ENCODE measurements at places on chromosomes 4 and X.
A peak's percentile ranks its signal among the peaks of the same experiment; 100 is the strongest.

GRCh38 chr4:183136855-183137254 lies 37.8 kb downstream of the WWC2 start:
- DNase-seq: no peak

DNA sequence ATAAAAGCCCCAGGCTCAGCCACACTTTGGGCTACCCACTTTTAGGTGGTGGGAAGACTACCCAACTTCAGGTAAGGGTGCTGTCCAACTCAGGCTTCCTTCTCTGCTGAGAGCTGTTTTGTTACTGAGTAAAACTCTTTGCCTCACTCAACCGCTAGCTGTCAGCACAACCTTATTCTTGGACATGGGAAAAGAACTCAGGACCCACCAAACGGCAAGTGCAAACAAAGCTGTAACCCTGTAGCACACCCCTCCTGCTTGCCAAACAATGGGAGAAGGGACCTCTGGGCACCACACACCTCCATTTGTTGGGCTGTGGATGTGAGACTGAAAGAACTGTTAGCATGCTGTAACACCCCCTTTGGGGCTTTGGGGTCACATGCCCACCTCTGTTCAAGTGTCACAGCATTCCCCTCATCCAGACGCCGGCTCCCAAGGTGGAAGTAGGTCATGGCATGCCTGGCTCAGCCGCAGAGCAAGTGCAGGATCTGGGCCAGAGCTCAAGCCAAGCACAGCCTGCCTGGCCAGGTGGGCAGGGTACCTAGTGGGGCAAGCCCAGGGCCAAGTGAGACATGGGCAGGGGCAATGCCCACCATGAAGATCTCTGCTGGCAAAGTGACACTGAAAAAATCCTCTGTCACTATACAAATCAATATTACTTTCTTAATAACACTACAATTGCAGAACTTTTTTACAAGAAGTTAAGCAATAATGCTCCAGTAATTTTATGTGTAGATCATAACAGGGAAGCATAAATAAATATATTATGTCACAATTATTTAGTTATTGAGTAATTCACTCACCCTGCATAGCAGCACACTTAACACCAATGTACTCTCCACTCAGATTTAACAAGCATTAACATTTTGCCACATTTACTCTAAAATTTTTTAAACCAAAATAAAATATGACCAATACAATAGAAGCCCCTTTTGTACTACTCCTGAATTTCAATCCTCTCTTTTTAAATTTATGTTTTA lies 107.2 kb downstream of the TBCK start:
- DNase-seq: no peak

- no peak for DNase-seq
These were observed 118.3 kb downstream of the DNAAF6 start for GRCh38 chrX:107324493-107325310.

- no peak for DNase-seq
These were observed 1.4 kb downstream of the NDNF start for GRCh38 chr4:121070696-121071639.

DNA sequence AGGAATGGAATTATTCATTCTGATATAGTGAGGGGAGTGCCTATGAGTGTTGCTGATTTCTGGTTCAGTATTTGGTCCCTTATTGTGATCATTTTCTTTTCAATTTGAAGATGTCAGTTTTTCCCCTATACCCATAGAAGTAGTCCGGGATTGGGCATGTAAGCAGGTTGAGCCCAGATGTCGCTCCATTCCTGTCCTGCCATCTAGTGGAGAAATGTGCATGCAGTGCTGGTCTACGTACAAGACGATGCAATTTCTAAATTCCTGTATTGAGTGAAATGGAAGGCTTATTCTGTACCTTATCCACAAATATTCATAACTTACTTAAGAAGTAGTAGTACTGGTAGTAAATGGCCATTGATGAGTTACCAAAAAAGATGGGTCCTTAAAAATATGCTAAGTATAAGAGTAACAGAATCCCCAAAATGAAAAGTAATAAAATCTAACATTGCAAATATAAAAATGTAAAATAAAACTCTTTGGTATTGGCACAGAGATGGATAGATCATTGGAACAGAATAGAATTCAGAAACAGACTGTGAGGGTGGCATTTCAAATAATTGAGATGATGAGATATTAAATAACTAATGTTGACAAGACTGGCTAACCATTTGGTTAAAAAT lies 60.9 kb downstream of the UGT8 start:
- DNase-seq: peak; percentile 68

DNA sequence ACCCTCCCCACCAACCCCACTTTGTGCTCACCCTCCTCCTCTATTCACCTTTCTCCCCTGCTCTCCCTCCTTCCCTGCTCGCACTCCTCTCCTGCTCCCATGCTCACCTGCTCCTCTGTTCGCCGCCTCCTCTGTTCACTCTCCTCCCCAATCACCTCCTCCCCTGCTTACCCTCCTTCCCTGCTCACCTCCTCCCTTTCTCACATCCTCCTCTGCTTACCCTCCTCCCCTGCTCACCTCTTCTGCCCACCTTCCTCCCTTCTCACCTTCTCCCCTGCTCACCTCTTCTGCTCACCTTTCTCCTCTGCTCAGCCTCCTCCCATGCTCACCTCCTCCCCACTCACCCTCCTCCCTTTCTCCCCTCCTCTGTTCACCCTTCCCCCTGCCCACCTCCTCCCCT lies 357.2 kb downstream of the UNC5C start:
- DNase-seq: no peak

- DNase-seq: no peak
These were observed 685.5 kb downstream of the KCTD8 start for GRCh38 chr4:43763029-43763610.

- no peak for DNase-seq
These were observed 204.4 kb downstream of the PPARGC1A start for GRCh38 chr4:23685471-23685870.

DNA sequence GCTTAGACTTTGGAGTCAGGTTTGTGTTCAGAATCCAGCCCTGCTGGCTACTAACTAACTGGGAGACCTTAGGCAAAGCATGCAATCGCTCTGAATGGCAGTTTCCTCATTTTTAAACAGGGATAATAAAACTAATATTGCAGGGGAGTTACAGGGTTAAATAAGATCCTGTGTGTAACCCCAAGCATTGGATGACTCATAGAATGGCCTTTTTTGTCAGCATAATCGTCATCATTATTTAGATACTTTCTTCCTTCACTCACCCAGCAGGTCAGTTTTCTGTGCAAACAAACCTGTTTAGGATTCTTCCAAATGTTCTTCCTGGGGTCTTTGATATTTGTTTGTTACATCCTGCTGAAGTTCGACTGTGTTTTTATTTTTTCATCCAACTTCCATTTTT lies 208.2 kb downstream of the EVC2 start:
- no peak for DNase-seq

- DNase-seq: no peak
These were observed 144.6 kb upstream of the MAP3K15 start for GRCh38 chrX:19659929-19660328.

GRCh38 chrX:56248492-56248891 lies 16.3 kb downstream of the KLF8 start:
- peak; percentile 21 for DNase-seq

GRCh38 chr4:119479180-119479808 lies 149.3 kb downstream of the PDE5A start:
- no peak for DNase-seq

DNA sequence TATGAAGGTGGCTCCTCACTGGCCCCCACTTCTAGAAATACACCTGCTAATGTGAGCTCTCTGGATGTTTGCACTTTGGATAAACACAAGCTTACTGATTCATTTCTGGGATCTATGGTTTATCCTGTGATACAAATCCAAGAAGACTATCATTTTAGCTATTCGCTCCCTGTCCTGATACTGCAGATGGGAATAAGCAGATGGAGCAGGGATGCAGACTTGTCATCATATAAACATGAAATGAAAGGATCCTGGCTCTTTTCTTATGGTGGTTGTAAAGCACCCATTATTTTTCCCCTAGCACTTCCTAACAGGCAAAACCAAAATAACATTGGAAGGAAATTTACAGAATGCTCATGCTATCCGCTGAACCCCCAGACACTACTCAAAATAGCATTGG lies 162.9 kb upstream of the NOCT start:
- no peak for DNase-seq

DNA sequence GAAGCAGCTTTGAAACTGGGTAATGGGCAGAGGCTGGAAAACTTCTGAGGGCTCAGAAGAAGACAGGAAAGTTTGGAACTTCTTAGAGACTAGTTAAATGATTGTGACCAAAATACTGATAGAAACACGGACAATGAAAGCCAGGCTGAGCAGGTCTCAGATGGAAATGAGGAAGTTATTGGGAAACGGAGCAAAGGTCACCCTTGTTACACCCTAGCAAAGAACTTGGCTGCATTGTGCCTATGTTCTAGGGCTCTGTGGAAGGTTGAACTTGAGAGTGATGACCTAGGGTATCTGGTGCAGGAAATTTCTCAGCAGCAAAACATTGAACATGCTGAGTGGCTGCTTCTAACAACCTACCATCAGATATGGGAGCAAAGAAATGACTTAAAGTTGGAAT lies 50.8 kb upstream of the FBXW7 start:
- no peak for DNase-seq

DNA sequence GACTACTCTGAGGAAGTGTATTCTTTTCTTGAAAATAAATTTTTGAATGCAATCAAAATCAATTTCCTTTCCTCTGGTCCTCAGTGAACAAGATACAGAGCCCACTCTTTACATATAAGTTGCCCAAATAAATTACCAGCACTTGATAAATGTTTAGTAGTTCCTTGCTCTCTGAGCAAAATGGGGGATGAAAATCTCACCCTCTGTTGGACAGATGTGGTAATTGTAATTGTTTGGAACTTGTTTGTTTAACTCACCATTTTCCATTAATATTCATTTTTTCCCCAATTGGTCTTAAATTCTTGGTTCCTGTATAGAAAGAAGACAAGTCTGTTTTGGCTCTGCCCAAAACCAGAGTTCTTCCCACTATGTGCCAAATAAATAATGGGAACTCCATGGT lies 146.3 kb downstream of the LDB2 start:
- DNase-seq: no peak

GRCh38 chr4:125505621-125506020 lies 190.9 kb downstream of the FAT4 start:
- DNase-seq: no peak

DNA sequence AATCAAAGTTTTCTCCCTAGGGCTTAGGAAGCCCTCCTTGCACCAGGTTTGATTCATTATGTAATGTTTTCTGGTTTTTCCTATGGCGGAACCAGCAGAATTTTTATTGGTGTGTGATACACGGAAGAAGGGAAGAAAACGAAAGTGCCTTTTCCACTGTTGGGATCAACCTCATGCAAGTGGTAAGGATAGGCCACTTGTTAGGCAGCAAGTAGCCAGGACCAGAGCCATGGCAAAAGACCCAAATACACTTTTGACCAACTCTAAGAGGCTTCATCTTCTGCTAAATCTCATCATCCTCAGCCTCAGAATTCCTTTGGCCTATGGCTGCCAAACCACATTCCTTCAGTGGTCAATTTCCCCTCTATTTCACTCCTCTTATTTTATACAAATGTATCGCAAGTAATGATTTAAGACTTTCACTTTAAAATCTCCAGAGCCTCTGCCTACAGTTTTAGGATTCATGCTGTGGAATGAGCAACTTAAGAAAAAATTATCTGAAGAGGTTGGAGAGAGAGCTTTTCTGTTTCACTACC lies 21.2 kb downstream of the PPAT start:
- no peak for DNase-seq

DNA sequence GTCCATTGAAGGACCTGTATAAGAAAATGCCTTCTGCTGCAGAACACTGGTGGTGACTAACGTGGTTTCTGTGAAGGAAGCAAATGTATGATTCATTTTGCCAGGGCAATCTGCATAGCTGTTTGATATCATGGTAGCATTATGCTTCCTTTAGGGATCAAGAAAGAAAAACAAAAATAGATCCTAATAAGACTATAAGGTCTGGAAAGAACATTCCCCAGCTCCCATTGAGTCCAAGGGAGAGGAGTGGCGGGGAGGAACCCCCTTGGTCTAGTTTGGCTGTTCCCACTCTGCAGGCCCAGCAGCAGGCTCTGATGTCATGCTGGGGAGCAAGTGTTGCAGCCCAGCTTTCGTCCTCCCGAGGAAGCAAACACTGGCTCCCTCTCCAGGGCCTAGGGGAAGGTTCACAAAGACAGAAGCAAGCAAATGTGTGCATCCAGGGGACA lies 154.5 kb upstream of the GALNT7 start:
- peak; percentile 30 for DNase-seq

DNA sequence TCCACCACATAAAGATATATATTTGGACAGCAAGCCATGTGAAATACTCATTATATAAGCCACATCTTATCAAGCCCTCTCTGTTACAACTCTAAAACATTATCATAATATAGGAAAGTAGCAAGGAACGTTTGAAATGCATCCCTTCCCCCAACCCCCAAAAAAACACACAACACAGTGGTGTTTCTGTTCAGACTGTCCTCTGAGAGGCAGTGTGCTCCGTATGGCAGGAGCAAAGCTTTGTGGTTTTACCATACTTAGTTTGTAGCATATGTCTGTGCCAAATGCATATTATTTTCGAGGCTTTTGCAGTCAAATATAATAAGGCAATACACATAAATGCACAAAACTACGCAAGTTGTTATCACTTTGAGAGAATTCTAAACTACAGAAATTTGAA lies 194.2 kb downstream of the RAPGEF2 start:
- DNase-seq: no peak

- no peak for DNase-seq
These were observed 57.0 kb downstream of the ZNF827 start for GRCh38 chr4:145881576-145881975.

DNA sequence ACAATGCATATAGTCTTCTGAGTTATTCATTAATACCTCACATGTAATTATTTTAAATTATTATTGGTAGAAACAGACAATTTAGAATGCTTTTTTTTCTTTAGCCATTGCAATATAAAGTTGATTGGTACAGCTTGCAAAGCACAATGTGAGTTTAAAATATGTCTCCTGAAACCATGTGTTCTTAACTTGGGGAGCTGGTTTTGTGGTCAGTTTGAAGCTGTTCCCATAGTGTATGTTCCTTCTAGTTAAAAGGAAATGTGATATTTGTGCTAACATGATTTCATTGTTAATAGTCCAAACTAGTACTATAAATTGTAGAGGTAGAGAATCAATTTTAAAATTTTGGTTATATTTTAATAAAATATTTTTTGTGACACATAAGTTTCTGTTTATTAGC lies 247.2 kb downstream of the BMPR1B start:
- no peak for DNase-seq

DNA sequence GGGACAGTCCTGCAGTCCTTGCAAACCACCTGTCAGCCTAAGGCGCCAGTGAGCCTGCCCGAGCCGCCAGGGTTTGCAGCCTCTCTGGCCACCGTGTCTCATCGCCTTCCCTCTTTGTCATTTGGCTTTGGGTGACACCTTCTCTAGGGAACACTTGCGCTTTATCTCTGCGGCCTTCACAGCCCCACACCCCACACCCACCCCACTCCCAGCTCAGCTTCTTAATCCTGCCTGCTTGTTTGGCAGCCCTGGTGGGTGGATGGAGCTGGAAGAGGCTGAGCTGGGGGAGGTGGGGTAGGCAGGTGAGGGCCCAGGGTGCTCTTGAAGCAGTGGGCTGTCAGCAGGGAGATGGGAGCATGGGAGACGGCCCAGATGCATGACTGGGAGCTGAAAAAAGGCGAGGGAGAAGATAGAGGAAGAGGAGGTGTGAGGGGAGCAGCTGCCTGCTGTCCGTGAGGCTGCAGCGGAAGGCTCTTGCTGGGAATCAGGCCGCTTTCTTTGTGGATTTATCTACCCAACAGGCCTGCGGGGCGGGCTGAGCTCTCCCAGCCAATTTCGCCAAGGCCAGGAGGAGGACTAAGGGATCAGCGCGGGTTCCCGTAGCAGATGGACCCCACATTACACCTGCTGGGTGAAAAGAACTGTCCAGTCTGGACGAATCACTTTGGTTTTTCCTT lies 97.5 kb upstream of the STOX2 start:
- no peak for DNase-seq

- no peak for DNase-seq
These were observed 5.4 kb upstream of the NAA15 start for GRCh38 chr4:139295942-139296299.
